GM20000 (cell line): ENCODE measurements at places on chromosomes 6 and 20.

- DNase-seq: no peak
These were observed 249.0 kb upstream of the JARID2 start for GRCh38 chr6:14996892-14997291.

- DNase-seq: no peak
These were observed 187.7 kb downstream of the AIG1 start for GRCh38 chr6:143248359-143248758.

- no peak for DNase-seq
These were observed 20.1 kb downstream of the HECA start for GRCh38 chr6:139154881-139155547.

GRCh38 chr20:32631933-32632460, 41.7 kb downstream of the C20orf203 start:
- DNase-seq: no peak

- no peak for DNase-seq
These were observed 48.6 kb downstream of the LRFN2 start for GRCh38 chr6:40538556-40538955.

DNA sequence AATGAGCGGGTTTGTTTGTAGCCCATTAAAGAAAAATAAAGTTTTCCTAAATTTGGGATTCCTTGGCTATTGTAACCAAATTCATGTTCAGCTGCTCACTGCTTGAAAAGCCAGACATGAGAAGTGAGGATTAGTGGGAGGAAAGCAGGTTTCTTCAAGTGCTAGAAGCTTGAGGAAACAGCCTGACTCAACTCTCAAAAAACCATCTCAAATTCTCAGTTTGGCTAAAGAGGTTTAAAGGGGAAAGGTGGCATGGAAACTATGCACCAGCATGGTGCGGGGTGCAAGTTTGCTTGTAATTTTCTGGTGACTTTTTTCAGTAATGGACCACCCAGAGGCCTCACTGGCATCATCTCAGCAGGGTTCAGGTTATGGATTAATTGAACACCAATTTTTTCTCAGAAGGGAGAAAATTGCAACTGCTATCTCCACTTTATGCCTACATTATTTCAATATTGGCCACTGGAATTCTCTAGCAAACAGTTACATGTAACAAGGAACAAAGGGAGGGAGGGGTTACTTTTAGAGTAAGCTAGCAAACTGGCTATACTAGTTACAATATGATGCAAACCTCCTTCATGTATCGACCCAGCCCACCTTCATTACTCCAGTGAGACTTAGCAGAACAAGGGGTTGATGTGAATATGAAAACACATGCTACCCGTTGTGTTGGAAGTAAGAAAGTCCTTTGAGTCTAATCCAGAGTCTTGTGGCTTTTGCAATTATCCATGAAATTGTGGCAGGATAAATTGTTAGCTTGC, 85.0 kb upstream of the IFNGR1 start:
- no peak for DNase-seq

DNA sequence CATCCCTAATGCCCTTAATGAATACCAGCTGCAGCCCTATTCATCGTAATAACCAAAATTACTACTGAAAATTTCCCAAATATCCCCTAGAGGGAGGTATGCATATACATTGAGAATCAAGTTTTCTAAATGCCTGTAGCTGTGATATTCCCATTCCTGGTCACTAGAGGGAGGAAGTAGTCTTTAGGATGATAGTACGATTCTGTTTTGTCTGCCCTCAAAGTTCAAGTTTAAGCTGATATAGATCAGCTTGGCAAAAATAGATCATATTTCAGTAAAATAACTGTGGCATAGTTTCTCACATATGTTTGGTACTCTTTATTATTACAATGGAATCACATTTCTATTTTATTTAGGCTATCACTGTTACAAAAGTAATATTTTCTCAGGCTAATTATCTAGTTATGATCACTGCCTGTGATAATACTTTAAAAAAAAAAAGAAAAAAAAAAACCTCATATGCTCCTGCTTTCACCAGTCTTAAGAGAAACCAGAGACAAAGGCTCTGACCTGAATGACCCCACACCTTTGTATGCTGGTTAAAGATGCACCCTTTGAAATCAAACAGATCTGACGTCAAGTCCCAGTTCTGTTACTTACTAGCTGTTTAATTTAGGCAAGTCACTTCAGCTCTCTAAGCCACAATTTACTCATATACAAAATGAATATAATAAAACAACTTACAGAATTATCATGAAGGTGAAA, 11.0 kb downstream of the TSPYL1 start:
- DNase-seq: peak; percentile 30

- no peak for DNase-seq
These were observed 141.6 kb upstream of the THBS2 start for GRCh38 chr6:169395080-169395805.

DNA sequence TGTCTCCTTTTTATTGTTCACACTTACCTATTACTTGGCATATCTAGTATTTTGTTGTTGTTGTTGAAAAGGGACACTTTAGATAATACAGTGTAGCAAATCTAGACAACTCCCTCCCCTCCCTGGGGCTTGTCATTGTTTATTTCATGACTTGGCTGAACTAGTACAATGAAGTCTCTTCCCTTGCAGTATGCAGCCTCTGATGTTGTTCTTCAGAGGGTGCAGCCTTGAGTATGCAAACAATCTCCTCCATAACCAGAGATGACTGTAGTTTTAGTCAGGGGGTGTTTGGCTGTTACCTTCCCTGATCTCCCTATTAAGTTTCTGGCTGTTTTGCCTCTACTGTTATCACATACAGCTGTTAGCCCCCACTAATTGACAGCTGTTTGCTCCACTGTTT, 315.4 kb upstream of the RUNX2 start:
- DNase-seq: no peak
